ENCODE measurements at places on chromosomes 6 and 20.

- H3K4me3 ChIP-seq = no peak overlapping the region
- no peaks in the 10 kb centered on the region for H3K27me3 ChIP-seq
- no peak for DNase-seq
- no peaks in the 10 kb centered on the region for H3K4me1 ChIP-seq
These were observed 17.0 kb downstream of the SLC2A4RG start for GRCh38 chr20:63756648-63756991.

GRCh38 chr6:40139447-40139846 lies 205.2 kb upstream of the MOCS1 start:
- no peaks in the 10 kb centered on the region for H3K27me3 ChIP-seq
- no peak overlapping the region for H3K4me3 ChIP-seq
- H3K27ac ChIP-seq = no peak overlapping the region
- no peaks in the 10 kb centered on the region for H3K36me3 ChIP-seq

GRCh38 chr6:30957716-30958115 lies 16.9 kb downstream of the MUCL3 start:
- no peak overlapping the region for H3K4me3 ChIP-seq
- no peaks in the 10 kb centered on the region for H3K36me3 ChIP-seq
- peaks cover 7% of the 10 kb centered on the region for H3K4me1 ChIP-seq
- no peak for DNase-seq

DNA sequence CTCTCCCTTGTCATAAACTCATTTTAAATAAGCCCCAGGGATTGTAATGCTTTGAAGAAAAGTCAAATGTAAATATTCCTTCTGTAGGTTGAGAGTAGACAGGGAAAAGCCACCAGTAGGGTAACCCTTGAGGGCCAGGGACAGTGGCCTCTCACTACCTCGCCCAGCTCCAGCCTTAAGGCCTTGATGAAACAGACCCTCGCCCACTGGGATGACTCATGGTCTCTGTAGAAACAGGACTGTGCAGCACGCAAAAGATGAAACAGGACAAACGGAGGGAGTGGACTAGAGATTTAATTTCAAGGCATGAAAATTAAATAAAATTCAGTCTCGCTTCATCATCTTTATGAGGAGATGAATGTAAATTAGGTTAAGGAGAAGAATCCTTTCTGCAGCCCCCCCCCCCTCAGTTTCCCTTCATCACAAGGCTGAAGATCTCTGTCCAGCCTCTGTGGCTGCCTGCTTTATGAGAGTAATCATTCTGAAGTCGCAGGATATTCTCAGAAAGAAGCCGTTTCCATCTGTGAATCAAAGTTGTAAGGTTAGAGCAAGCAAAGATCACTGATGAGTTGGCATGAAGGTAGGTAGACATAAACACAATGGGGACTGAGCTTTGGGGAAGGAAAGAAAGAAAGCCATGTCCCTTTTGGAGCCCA lies 60.4 kb downstream of the TMEM200A start:
- H3K36me3 ChIP-seq = no peaks in the 10 kb centered on the region
- no peaks in the 10 kb centered on the region for H3K27me3 ChIP-seq

DNA sequence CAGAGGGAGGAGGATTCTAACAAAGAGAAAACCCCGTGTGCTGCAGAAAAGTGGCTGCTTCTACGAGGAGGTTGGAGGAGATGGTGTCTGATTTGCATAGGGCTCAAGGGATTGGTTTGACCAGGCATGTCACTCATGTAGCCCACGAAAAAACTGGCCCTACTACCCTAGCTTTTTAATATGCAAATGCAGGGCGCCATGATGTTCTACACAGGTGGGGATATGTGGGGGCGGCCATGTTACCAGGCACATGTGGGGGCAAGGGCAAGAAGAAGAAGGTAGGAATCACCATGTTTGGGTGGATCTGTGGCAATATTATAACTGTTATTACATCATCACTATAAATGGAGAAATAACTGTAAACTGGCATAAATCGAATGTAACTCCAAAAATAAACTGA lies 9.9 kb downstream of the KIAA1755 start:
- H3K4me1 ChIP-seq = peaks cover 4% of the 10 kb centered on the region
- no peaks in the 10 kb centered on the region for H3K36me3 ChIP-seq
- no peaks in the 10 kb centered on the region for H3K27me3 ChIP-seq
- DNase-seq = no peak
- no peak overlapping the region for H3K4me3 ChIP-seq

GRCh38 chr6:153150752-153151440 lies 19.8 kb upstream of the RGS17 start:
- H3K4me1 ChIP-seq = no peaks in the 10 kb centered on the region
- no peak overlapping the region for H3K4me3 ChIP-seq
- no peak overlapping the region for H3K27ac ChIP-seq
- no peaks in the 10 kb centered on the region for H3K27me3 ChIP-seq
- no peak for DNase-seq

DNA sequence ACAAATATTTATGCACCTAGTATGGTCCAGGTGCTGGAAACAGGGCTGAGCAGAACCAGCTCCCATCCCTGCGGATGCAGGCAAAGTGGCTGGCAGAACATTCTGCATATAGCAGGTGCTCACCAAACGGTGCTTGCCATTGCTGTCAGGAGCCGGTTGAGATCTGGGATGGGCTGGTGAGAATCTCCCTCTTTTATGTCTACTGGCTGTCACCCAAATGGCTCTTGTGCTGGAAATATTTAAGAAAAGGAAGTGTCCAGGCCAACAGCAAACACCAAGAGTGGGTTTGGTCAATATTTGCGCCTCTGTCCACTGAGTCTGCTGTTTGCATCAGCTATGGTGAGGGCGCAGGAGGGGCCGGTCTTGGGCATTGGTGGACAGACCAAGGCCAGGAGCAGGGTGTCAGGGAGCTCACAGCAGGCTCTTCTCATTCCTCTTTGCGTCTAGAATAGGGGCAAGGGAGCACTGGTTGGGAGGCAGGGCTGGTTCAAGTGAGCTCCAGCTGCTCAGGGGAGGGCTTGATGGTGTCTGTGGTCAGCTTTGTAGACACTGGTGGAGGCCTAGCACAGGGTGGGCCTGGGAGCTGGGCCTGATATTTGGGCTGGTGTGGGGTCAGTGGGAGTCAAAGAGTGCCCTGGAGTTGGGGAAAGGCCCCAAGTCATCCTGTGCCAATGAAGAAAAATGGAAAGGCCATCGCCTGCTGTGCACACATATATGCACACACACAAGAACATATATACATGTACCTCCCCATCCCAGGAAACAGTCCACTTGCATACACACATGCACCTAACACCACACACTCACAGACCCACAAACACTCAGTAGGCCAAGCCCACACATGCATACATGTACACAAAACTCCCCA lies 1.4 kb upstream of the BPIFB2 start:
- H3K27me3 ChIP-seq = no peaks in the 10 kb centered on the region
- no peaks in the 10 kb centered on the region for H3K36me3 ChIP-seq
- H3K4me3 ChIP-seq = no peak overlapping the region
- H3K4me1 ChIP-seq = no peaks in the 10 kb centered on the region
- no peak overlapping the region for H3K27ac ChIP-seq

DNA sequence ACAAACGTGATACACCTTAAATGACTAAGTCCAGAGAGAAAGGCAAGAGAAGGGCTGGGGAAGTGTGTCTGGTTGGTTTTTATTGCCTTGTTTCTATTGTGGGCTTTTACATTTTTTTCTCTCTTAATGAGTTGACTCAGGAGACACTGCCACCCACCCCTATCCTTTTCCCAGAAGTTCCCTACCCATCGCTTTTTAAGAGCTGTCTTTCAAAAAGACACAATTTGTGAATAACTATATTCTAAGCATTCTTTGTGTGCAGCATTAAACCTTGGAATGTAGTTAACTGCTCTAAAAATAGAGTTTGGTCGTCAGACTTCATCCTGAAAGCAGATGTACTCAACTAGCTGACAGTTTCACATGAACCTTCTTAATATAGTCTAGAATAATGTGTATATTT lies 174.9 kb downstream of the ISM1 start:
- H3K4me1 ChIP-seq = peaks cover 2% of the 10 kb centered on the region
- no peak overlapping the region for H3K27ac ChIP-seq
- no peak overlapping the region for H3K4me3 ChIP-seq

DNA sequence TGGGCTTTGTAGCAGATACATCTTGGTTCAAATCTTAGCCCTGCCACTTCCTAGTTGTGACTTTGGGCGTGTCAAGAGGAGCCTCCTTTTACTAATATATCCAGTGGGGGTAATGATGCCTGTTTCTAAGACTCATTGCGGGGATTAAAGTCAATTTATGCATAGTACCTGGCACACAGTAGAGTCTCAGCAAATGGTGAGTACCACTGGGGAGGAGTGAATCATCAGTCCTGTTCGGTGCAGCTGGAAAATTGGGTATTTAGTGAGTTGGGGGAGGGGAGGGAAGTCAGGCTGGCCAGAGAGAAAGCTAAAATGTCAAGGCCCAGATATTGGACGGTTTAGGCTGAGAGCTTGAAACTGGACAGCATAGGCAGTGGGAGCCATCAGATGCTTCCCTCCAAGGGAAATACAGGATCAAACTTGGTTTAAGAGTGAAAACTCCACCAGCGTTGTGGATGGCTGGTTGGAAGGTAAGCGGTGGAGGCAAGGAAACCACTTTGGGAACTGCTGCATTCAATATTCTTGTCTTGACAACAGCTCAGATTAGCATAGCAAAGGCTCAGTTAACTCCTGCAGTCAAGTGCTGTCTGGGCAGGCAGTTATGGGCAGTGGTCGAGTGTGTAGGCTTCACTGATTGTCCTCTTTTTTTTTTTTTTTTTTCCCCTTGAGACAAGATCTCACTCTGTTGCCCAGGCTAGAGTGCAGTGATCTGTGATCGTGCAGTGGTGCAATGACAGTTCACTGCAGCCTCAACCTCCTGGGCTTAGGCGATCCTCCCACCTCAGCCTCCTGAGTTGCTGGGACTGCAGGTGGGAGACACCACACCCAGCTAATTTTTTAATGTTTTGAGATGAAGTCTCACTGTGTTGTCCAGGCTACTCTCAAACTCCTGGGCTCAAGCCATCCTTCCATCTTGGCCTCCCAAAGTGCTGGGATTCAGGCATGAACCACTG lies 12.9 kb downstream of the PPP1R16B start:
- no peak for DNase-seq
- H3K4me1 ChIP-seq = no peaks in the 10 kb centered on the region
- H3K4me3 ChIP-seq = no peak overlapping the region
- H3K27ac ChIP-seq = no peak overlapping the region
- H3K27me3 ChIP-seq = no peaks in the 10 kb centered on the region

- no peak overlapping the region for H3K4me3 ChIP-seq
- no peaks in the 10 kb centered on the region for H3K27me3 ChIP-seq
- no peaks in the 10 kb centered on the region for H3K36me3 ChIP-seq
- no peak for DNase-seq
- no peaks in the 10 kb centered on the region for H3K4me1 ChIP-seq
These were observed 207.6 kb downstream of the UST start for GRCh38 chr6:148954461-148954860.

DNA sequence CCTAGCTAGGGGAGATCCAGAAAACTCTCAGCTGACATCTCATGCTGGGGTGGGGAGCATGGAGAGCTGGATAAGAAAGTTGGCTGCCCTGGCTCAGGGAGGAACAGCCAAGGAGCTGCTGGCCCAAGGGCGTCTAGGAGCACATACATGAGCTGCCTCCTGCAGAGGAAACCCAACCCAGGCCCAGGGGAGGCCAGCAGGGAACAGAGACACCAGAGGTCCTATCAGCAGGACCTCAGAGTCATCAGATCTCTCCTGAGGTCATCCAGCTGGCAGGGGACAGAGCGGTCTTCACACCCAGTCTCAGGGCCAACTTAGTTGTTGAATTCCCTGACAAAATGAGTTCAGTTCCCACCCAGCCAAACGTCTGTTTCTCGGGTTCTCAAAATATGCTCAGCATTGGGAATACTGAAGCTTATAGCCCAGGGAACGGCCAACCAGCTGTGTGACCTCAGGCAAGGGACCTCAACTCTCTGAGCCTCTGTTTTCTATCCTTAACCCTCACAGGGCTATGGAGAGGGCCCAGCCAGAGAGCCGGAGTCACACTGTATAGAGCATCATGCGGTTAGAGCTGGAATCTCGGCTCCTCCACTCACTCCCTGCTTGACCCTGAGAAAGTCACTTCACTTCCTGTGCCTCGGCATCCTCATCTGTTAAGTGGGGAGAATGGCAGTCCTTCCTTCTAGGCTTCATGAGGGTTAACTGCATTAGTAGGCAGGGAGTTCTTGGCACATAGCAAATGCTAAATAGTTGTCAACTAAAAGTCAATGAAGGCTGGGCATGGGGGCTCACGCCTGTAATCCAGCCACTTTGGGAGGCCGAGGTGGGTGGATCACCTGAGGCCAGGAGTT lies 13.8 kb downstream of the ADA start:
- no peak for DNase-seq
- no peak overlapping the region for H3K27ac ChIP-seq
- H3K4me3 ChIP-seq = no peak overlapping the region
- peaks cover 15% of the 10 kb centered on the region for H3K36me3 ChIP-seq
- no peaks in the 10 kb centered on the region for H3K27me3 ChIP-seq

GRCh38 chr6:139654888-139655782 lies 280.7 kb upstream of the CITED2 start:
- peak overlapping the region; percentile 39 for H3K27ac ChIP-seq
- no peaks in the 10 kb centered on the region for H3K27me3 ChIP-seq
- peaks cover 17% of the 10 kb centered on the region for H3K4me1 ChIP-seq

- H3K27ac ChIP-seq = no peak overlapping the region
- H3K36me3 ChIP-seq = no peaks in the 10 kb centered on the region
- no peaks in the 10 kb centered on the region for H3K4me1 ChIP-seq
- no peaks in the 10 kb centered on the region for H3K27me3 ChIP-seq
These were observed 27.3 kb downstream of the GSTA3 start for GRCh38 chr6:52881996-52882841.

- H3K27me3 ChIP-seq = no peaks in the 10 kb centered on the region
- no peak overlapping the region for H3K27ac ChIP-seq
- DNase-seq = no peak
- H3K4me3 ChIP-seq = no peak overlapping the region
- H3K36me3 ChIP-seq = peaks cover 1% of the 10 kb centered on the region
These were observed 843 bp upstream of the HUS1B start for GRCh38 chr6:657743-658142.

DNA sequence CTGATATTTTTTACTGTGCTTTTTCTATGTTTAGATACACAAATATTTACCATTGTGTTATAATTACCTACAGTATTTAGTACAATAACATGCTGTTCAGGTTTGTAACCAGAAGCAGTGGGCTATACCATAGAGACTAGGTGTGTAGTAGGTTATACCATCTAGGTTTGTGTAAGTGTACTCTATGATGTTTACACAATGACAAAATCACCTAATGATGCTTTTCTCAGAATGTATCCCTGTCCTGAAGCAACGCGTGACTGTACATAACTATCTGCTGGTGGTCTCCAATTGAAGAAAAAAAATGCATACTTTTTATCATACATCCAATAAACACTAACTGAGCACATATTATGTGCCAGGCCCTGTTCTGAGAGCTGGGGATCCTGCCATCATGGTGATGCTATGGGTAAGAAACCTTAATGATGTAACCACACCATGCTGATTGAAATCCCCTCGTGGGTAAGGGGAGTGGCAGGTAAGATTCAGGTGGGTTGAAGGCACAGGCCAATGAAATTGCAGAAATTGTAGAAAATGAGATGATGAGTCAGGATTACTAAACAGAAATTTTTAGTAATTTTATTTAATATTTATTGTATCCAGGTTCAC lies 76.8 kb downstream of the FYN start:
- H3K27ac ChIP-seq = no peak overlapping the region
- H3K4me1 ChIP-seq = no peaks in the 10 kb centered on the region
- H3K4me3 ChIP-seq = no peak overlapping the region
